T-helper 2 cell treated with Interferon-gamma antibody and Interleukin-4, amounts not matched to agents 5 μg/mL and 100 μg/mL, for 36 hours (primary cell): ENCODE measurements at places on chromosomes 6 and 20.

- DNase-seq, result no peak
Observed at GRCh38 chr20:2795451-2795850, 5.0 kb downstream of the CPXM1 start.

DNA sequence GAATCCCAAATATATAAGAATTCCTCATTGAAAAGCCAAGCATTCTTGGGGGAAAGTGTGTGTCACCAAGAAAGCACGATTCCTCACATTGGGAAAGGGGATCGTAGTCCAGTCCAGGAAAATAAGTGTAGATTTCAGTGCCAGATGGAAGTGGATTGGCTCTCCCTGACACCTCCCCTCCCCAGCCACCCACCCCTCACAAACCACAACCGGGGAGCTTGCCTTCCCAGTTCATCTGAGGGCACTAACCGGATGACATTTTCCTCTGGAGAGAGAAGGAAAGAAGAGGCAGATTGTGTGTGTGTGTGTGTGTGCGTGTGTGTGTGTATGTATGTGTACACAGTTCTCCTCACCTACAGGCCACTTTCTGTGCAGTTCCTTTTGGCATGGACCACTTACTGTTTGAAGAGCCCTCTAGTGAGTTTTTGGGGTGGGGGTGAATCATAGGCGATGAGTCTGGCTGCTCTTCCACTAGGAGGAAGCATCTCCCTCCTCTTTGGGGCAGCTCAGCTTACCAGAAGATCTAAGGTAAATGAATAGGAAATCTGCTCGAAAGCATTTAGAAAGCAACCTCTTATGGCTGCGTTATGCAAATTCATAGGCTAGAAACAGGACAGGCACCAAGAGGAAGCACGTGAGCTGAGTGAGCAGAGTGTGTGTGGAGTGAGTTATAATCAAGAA is 20.8 kb downstream of the DAAM2 start:
- no peak for DNase-seq

- DNase-seq, result no peak
Observed at GRCh38 chr6:109121411-109121810, 26.1 kb downstream of the CEP57L1 start.

- no peak for DNase-seq
Observed at GRCh38 chr6:6689400-6690143, 101.1 kb downstream of the LY86 start.

- DNase-seq, result no peak
Observed at GRCh38 chr6:119308991-119309657, 40.4 kb downstream of the MAN1A1 start.

- DNase-seq, result no peak
Observed at GRCh38 chr6:118319894-118320649, 228.0 kb upstream of the PLN start.

GRCh38 chr20:59518881-59519706 is 85.2 kb upstream of the PHACTR3 start:
- no peak for DNase-seq

GRCh38 chr20:37504404-37505096 is 16.5 kb upstream of the NNAT start:
- DNase-seq, result no peak

GRCh38 chr6:140601021-140601808 is 1226.8 kb upstream of the CITED2 start:
- DNase-seq, result no peak

- DNase-seq, result no peak
Observed at GRCh38 chr6:25330796-25331685, 51.9 kb downstream of the CARMIL1 start.

- no peak for DNase-seq
Observed at GRCh38 chr6:117498159-117498558, 15.7 kb downstream of the DCBLD1 start.

DNA sequence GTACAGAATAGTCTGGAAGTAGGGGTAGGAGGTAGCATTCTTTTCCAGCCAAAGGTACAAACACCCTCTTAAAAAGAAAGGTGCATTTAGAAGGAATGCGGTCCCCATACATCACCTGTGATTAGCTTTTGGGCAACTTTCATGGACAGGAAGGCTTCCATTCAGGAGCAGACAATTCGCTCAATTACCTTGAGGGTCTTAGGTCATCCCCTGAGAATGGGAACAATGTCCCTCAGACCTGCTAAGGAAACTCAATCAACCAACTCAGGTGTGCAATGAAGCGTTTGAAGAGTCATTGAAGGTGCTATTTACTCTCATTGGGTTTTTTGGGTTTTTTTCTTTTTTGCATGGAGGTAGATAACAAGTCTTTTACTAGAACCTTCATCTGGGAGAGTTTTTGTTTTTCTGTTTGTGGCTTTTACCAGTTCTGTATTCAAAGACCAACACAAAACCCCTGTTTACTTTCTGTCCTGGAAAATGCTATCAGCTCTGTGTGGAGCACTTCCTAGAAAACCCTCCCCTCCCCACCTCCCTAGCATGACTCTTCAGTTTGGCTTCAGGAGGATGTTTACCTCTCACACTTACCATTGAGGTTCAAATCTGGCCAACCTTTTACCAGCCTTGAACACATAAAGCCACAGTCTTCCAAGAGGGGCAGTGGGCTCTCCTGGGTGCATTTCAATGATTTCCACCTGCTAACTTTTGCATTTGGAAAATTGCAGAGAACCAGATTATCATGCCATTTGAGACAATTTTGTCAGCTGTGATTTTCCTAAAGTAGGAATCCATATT is 271.2 kb upstream of the PRDM1 start:
- DNase-seq, result no peak

DNA sequence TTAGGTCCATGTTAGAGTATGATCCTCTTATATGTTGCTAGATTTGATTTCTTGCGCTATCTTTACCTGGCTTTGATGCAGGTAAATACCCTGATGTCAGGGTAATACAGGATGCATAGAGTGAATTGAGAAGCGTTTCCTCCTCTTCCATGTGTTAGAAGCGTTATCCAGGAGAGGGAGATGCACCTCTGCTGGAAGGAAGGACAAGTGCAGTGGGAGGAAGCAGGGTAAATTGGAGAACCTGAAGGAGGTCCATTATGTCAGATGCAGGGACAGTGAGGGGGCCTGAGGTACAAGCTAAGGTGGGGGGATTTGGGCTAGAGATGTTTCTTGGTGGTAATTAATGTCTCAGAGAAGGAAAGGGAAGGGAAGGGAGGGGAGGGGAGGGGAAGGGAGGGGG is 7.7 kb downstream of the SHLD1 start:
- DNase-seq, result no peak

DNA sequence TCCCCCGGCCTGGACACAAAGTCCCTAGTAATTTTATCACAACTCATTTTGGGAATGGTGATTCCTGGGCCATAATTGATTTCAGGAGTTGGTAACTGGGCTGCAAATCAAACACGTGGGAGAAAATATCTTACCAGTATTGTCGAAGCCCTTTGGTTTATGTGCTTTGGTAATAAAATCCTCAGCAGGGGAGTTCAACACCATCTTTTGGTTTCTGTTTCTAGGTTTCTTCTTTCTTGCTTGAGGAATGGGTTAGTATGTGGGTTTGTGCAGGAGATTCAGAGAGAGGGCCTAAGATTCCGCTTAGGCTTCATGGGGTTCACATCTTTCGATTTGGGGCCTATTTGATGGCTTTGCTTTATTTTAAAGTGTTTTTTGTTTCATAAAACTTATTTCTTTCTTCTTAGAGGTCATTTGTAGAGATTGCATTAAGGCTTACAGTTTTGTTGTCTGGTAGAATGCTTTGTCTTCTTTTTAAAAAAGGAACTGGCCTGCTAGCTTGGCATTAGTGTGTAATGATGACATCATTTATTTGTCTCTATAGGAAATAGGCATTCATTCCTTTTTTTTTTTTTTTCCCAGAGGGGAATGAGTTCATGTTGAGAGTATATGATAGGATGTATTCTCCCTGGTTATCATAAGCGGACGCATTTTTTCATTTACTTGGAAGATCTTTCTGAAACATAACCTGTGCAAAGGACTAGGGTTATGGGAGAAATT is 45.8 kb downstream of the CYP24A1 start:
- DNase-seq, result no peak

DNA sequence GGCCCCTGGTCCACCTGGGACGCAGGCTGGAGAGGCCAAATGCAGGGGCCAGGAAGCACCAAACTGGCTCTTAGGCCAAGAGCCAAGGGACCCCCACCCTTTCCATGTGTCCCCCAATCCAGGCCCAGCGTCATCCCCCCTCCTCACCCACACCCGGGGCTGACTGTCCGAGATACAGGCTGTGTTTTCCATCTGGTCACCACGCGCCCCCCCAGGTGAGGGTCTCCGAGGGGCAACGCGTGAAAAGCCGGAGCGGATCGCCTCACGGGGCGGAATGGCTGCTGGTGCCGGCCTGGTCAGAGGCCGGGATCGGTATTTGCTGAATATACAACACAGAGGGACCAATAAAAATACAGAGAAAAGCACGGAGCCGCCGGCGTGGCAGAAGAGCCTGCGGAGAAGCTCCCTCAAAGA is 5.2 kb upstream of the ABHD16B start:
- DNase-seq, result no peak

DNA sequence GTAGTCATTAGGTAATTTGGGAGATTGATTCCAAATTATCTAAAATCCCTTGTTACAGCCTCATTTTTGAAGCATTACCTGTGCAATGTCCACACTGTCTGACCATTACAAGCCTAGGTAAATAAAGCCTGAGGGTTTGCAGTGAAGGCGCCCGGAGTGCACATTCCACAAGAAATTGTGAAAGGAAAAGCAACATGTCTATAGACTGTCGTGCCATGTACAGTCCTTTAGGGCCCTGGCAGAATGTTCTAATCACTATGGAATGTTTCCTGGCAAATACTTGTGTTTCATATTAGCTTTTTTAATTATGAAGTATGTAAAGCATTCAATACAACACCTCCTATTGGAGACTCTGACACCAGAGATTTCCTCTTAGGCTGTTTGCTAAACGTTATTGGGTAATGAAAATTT is 28.9 kb downstream of the PREP start:
- no peak for DNase-seq

DNA sequence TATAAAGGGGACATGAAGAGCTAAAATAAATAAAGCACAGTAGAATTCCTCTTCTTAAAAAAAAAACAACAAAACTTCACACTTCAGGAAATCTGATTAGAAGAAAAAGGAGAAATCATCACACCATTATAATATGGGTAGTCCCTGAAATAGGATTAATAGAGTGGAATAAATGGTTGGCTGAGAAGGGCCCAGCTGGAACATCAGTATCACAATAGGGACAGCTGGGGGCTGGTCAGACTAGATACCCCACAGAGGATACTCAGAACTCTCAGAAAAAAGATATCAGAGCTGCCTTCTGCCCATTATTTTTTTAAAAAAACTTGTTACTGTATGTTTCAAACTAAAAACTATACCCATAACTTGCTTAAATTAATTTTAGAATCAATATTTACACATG is 75.2 kb downstream of the DST start:
- DNase-seq, result no peak

GRCh38 chr20:32741151-32741550 is 2.1 kb downstream of the COMMD7 start:
- DNase-seq, result no peak

GRCh38 chr20:1185316-1185741 is 548 bp upstream of the TMEM74B start:
- DNase-seq, result no peak

DNA sequence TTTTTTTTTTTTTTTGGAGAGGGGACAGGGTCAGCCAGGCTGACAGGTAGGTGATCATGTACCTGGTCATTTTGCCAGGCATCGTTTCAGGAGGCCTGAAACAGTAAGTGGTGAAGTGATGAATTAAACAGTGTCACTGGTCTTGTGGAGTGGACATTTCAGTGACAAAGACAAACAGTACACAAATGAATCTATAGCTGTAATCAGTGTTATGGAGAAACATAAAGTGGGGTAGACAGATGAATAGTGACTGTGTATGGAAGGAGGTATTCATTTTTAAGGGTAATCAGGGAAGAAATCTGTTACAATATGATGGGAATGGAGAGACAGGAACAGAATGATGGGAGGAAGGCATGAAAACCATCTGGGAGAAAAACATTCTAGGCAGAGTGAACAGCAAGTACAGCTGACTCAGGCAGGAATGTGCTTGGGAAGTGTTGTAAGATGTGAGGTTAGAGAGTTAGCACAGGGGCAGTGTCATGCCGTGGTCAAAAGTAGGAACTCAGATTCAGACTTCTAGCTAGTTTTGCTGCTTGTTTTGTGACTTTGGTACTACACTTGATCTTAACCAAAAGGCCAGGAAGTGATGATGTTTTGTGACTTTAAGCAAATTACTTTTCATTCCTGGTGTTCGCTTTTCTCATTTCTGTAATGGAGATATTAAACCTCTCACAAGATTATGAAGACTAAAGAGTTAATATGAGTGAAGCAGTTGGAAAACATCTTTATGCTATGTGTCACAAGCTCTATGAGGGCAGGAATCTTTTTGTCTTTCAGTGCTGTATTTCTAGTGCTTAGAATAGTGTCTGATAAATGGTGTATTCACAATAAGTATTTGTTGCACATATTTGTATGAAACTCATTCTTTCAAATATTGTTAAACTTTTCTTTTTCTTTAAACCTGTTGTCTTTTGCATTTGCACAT is 43.4 kb downstream of the QKI start:
- DNase-seq, result no peak

- DNase-seq, result no peak
Observed at GRCh38 chr20:10080574-10080973, 45.8 kb downstream of the ANKEF1 start.

GRCh38 chr20:63280929-63281545 is 8.4 kb downstream of the ARFGAP1 start:
- DNase-seq, result no peak

DNA sequence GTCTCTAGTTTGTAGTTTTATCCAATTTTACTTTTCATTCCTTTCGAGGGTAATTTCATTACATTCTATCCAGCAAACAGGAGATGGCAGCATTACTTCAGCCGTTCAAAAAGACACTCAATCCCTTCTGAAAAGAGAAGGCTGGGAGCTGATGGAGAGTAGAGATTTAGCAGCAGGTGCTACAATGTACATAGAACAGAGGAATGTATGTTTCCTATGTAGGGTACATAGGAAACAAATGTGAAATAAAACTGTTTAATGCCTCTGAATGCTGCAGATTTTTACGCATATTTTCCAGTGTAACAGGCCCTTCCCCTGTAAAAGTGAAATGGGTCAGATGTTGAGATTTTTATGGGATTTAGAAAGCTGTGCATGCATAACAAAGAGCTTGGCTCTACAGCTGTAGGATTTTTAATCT is 16.0 kb downstream of the RPS12 start:
- DNase-seq, result no peak

GRCh38 chr6:140436023-140436811 is 1061.8 kb upstream of the CITED2 start:
- DNase-seq, result no peak

DNA sequence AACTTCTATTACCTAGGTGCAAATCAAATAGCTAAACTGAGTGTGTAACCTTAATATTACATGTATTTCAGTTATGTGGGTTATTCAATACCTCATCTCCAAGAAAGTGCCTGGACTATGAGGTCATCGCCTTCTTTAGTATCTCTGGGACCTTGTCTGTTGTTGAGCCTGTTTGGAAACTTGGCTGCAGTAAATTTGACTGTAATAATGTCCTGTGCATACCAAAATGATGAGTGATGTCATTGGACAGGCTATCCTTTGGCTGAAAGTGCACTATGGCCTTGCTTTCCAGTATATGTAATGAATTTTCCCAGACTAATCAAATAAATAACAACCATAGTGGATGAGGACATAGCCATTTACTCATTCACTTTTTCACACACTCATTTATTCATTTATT is 455.1 kb downstream of the ADGRB3 start:
- DNase-seq, result no peak

GRCh38 chr6:169896826-169897456 is 145.5 kb downstream of the ERMARD start:
- DNase-seq, result no peak

- no peak for DNase-seq
Observed at GRCh38 chr20:57791966-57792365, 82.2 kb upstream of the PMEPA1 start.

- no peak for DNase-seq
Observed at GRCh38 chr6:29750709-29751108, 27.5 kb downstream of the HLA-F start.
